ENCODE measurements at places on chromosomes 7 and 10.
A peak's percentile ranks its signal among the peaks of the same experiment; 100 is the strongest.

DNA sequence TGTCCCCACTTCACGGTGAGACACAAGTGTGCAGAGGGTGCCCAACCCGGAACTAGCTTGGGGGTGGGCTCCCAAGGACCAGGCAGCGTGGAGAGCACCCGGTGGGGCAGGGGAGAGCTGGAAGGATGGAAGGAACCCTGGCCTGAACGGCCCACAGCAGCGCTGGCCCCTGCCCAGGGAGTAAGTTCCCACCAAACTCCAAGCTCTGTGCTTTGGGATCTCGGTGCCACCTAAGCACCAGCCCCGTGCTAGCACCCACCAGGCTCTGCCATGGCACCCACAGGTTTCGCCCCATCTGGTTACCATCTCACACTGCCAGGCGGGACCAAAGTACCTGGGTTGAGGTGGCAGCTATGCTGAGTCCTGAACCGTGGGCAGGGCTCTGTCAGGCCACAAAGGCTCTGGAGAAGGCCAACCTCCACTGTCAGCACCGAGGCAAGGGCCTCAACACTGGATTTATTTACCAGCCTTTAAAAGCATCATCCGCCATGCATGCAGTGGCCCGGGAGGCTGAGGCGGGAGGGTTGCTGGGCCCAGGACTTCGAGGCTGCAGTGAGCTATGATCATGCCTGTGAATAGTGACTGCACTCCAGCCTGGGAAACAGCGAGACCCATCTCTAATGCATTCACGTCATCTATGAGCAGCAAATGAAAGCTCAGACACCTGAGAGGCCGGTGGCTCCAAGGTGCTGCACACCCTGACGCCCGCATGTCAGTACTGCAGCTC, 16.0 kb downstream of the GPER1 start:
- DNase-seq, result no peak

- DNase-seq, result no peak
These were observed 27.3 kb downstream of the PLXDC2 start for GRCh38 chr10:19843487-19843886.

- DNase-seq, result no peak
These were observed 100.1 kb upstream of the SEC61G start for GRCh38 chr7:54859066-54859465.

DNA sequence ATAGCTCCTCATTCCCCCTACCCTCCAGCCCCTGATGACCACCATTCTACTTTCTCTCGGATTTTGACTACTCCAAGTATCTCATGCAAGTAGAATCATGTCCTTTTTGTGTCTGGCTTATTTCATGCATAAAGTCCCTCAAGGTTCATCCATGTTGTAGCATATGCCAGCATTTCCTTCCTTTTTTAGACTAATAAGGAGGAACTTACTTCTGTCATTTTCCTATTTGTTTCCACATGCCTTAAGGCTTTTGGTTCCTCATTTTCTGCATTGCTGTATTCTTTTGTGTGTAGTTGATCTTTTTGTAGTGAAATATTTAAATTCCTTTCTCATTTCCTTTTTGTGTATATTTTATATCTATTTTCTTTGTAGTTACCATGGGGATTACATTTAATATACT, 376.9 kb downstream of the CALN1 start:
- no peak for DNase-seq

DNA sequence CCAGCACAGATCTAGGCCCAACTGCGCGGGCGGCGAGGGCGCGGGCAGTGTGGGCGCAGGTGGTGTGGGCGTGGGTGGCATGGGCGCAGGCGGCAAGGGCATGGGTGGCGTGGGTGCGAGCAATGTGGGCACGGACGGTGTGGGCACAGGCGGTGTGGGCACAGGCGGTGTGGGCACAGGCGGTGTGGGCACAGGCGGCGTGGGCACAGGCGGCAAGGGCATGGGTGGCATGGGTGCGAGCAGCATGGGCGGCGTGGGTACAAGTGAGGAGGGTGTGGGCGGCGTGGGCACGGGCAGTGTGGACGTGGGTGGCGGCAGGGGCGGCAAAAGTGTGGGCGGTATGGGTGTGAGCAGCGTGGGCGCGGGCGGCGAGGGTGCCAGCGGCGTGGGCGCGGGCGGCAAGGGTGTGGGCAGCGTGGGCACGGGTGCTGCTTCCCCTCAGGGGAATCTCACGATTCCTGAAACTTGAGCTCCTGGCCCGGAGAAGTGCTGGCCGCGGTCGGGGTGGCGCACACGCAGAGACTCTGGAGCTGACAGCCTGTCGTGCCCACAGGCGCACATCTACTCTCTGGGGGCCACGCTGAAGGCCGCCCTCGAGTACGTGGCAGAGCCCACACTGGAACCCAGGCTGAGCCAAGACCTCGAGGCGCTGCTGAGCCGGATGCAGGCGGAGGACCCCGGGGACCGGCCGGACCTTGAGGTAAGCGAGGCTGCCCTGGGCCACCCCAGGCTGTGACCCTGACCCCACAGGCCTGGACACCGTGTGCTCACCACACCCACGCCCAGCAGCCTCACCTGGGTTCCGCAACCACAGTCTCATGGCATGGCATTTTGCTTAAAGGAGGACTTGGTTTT, 23.0 kb downstream of the KNDC1 start:
- no peak for DNase-seq

GRCh38 chr7:10257438-10257837, 716.2 kb upstream of the PHF14 start:
- no peak for DNase-seq

DNA sequence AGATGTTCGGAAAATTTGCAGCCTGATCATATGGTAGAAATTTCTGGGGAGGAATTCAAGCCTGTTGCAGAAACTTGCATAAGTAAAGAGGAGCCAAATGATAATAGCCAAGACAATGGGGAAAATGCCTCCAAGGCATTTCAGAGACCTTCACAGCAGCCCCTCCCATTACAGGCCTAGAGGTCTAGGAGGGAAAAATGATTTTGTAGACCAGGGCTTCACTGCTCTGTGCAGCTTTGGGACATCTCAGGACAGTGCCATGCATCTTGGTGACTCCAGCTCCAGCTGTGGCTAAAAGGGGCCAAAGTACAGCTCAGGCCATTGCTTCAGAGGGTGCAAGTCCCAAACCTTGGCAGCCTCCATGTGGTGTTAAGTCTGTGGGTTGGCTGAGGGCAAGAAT, 50.6 kb upstream of the CYP2C18 start:
- no peak for DNase-seq

GRCh38 chr10:78121801-78122200, 88.1 kb downstream of the RPS24 start:
- no peak for DNase-seq

GRCh38 chr7:132576721-132577085, 433 bp upstream of the PLXNA4 start:
- DNase-seq, result no peak

- no peak for DNase-seq
These were observed 170.7 kb upstream of the DKK1 start for GRCh38 chr10:52143338-52143737.

DNA sequence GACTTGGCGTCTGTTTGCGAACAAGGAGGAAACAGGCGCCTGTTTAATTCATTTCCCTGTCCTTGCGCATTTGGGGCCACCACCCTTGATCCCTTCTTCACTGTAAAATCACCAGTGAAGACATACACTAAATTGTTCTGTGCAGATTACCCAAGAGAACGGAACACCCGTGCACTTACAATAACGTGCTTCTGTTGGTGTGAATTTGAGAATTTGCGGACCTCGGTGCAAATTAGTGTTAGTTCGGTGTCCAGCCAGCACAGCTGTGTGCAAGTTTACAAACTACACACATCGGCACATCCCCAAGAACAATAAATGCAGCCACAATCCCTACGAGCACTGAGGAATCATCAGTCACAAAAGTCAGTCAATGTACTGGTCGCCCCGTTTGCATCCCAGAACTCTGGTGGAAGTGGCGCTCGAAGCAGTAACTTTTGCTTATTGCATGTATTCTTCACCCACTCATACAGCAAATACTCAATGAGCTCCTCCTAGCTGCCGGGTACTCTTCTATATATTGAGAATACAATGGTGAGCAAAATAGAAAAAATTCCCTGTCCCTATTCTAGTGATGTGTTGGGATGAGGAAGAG, 786 bp upstream of the CNOT4 start:
- no peak for DNase-seq

DNA sequence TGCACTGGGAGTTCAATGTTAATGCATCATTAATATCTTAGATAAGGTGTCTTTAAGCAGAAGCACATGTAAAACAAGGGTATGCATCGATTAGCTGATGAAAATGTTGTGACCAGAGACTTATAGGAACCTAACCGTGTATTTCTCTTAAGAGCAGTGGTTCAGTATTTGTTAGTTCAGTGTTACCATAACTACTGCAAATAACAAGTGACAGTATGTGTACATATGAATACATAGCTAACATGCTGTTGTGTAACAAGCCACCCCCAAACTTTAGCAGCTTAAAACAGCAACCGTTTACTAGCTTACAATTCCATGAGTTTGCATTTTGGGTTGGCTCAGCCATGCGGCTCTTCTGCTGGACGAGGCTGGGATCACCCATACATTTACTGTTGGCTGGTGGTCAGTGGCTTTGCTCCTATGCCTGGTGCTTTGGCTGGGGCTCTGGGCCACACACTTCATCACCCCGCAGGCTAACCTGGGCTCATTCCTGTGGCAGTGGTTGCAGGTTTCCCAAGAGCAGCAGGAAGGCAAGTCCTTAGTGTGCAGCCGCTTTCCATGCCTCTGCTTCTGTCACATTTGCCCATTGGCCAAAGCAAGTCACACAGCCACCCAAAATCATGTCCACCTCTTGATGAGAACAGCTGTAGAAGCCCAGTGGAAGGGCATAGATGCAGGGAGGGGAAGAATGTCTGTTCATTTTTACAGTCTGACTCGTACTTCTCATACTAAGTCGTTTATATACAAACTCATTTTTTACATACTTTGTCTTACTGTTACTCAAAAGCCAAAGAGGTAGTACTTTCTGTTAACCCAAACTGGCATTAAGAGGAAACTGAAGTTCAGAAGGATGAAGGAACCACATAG, 103.3 kb upstream of the GATA3 start:
- no peak for DNase-seq

DNA sequence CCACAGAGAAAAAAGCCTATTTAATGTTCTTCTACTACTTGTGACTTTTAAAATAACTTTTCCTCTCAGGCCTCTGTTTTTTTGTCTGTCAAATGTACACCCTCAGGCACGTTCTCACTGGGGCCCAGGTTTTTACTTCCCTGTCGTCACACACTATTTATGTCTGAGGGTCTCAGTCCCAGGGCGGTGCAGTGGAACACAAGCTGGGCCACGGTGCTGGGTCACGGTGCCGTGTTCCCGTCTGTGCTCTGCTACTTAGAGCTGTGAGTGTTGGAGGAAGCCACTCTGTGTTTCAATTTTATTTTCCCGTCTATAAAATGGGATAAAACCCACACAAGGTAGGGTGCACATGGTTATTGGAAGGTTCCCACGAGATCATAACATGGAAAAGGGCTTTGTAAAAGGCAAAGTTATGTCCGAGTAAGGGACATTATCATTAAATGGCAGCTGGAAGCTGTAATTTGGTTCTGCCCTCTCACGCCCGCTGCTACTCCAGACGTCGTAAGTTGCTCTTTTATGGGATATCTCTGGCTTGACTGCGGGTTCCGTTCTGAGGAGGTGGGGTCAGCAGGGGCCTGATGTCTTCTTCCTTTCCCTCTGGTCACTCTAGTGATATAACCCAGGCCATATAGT, 25.2 kb downstream of the ZNF775 start:
- peak; percentile 37 for DNase-seq

GRCh38 chr10:43756341-43756740, 107.7 kb upstream of the ZNF32 start:
- DNase-seq, result no peak

DNA sequence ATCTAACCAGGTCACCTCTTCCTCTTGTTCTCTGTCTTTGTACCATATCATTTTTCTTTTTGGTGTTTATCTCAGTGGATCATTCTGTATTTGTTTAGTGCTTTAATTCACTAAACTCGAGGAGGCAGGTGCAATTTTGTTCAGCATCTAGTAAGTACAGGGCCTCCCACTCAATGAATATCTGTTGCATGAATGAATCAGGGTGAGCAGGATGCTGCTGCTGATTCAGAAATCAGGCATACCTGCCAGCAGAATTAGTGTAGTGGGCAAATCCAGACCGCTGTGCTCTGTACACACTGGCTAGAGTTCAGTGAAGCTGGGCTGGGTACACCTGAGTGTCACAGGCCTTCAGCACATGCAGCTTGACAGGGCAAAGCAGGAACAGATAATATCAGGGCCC, 511.9 kb downstream of the SUGCT start:
- DNase-seq, result no peak

- DNase-seq, result no peak
These were observed 13.2 kb upstream of the PWWP2B start for GRCh38 chr10:132383751-132384196.

DNA sequence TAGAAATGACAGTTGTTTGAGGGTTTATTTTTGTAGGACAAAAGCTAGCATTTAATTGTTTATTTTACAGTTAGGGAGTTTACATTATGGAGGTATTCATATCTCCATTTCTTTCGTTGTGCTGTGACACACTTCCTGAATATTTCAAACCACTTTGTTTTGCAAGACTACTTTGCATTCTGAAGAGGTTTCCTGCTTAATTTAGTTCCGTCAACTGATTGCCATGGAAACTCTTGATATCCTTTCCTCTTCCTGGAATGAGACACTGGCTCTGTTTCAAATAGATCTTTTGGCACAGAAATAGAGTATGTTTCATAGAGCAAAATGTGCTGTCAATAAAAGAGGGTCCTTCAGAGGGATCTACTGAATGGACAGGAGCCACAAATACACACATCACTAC, 159.5 kb upstream of the AGR3 start:
- DNase-seq, result no peak

DNA sequence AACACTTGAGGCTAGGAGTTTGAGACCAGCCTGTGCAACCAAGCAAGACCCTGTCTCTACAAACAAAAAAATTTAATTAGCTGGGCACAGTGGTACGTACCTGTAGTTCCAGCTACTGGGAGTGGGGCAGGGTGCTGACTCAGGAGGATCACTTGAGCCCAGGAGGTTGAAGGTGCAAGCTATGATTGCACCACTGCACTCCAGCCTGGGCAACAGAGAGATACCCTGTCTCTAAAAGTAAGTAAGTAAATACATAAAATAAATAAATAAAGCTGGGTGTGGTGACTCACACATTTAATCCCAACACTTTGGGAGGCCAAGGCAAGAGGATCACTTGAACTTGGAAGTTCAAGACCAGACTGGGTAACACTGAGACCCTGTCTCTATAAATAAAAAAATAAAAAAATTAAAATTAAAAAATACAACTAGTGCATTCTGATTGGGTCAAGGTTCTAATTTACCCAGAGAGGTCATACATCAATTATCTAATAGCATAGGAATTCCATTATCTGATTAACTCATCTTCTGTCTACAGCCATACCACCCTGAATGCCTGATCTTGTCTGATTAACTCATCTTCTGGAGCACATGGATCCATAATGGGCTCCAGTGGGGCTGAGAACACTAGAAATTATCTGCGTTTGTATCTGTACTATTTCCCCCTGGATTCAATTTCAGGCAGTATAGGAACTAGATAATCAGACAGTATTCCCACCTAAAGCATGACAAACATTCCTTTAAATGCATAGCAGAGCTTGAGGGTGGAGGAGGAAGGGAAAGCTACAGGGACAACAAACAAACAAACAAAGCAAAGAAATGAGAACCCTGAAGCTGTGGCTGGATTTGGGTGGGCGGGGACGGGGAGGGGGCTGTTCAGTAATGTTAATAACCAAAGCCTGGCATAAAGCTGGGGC, 21.0 kb upstream of the HILPDA start:
- DNase-seq, result no peak

- DNase-seq, result no peak
These were observed 70.1 kb upstream of the SDK1 start for GRCh38 chr7:3230908-3231307.
